ENCODE measurements at places on chromosomes 3 and 15.

- no peak for DNase-seq
Observed at GRCh38 chr3:66555214-66555844, 54.5 kb upstream of the LRIG1 start.

GRCh38 chr15:61682891-61683735, 377.1 kb downstream of the VPS13C start:
- no peak for DNase-seq

DNA sequence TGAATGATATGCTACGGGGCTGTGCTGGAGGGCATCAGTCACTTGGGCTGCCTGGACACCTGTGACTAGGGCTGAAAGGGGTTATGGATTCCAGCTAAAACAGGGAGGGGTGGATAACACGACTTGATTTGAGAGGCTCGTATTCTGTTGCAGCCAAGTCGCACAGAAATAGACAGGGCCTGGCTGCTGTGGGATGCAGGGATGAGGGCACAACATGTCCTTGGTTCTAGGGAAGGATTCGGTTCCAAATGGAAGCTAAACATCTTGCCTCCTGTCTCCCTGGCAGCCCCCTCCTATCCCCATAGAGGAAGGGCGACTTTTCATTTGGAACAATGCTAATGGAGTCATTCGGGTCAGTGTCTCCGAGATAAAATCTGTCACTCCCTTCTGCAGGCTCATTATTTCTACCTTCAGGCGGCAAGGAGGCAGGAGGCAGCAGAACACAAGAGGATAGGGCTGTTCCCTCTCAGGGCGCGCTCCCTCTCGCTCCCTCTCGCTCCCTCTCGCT, 433.8 kb upstream of the RBMS3 start:
- no peak for DNase-seq

- no peak for DNase-seq
Observed at GRCh38 chr3:56825567-56826438, 24.1 kb upstream of the ARHGEF3 start.
